ENCODE measurements at places on chromosomes 2 and 18.

DNA sequence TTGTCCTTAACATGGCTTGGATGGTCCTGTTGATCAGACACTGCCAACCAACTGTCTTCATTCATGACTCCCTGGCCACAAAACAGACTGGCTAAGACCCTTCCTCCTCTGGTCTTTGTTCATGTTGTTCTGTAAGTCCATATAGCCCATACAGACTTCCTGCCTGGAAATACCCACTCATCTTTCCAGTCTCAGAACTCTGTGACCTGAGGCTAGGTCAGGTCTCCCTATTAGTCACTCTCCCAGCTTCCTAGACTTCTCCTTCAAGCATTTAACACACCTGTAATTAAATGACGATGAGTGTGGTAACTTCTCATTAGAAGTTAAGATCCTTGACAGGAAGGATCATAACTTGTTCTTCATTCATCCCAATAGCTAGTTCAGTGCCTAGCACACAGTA, 56.3 kb downstream of the CCDC93 start:
- no peak for DNase-seq

DNA sequence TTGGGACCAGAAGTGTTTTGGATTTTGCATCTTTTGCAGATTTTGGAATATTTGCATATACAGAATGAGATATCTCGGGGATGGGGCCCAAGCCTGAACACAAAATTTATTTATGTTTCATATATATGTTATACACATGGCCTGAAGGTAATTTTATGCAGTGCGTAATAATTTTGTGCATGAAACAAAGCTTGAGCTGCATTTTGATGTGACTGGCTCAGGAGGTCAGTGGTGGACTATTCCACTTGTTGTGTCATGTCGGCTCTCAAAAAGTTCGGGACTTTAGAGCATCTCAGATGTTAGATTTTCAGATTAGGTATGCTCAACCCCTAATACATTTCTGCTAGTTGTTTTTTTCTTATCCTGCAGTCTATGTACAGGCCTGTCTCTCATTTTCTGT, 145.4 kb downstream of the FAM210A start:
- DNase-seq: no peak

DNA sequence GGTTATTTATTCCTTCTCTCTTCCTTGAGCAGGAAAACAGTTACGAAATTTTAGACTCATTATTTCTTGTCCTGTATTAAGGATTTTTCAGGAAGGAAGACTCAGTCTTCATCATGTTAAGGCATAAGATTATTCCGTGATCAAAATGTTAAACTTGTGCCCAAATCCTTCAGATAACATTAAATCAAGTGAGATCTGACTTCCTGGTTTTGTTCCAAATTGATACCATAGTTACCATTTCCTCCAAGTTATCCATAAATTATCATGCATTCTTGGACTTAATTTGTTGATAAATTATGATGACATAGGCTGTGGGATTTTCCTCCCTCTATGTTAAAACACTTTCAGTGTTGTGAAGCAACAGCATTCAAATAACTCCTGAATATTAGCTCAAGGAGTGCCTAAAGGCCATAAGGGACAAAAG, 31.9 kb downstream of the EFEMP1 start:
- DNase-seq: no peak

DNA sequence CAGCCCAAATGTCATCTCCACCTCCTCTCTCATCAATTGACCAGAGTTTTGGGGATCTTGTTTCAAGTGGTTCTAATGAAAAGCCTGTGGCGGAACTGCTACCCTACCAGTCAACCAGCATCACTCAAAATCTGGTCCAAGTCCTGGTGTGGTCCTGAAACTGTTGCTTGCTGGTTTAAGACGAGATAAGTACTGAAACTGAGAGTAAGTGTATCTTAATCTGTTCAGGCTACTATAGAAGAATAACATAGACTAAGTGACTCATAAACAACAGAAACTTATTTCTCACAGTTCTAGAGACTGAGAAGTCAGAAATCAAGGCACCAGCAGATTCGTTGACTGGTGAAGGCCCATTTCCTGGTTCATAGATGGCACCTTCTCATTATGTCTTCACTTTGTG, 879 bp upstream of the GALNT5 start:
- DNase-seq: no peak

GRCh38 chr2:117967977-117968718, 45.7 kb downstream of the CCDC93 start:
- DNase-seq: no peak

- no peak for DNase-seq
Observed at GRCh38 chr18:53789376-53790247, 434.9 kb downstream of the MBD2 start.

- no peak for DNase-seq
Observed at GRCh38 chr2:6445156-6445555, 420.6 kb downstream of the CMPK2 start.

GRCh38 chr2:166671801-166672200, 177.8 kb upstream of the SCN7A start:
- no peak for DNase-seq

GRCh38 chr2:240383099-240383758, 52.2 kb upstream of the GPC1 start:
- DNase-seq: no peak

GRCh38 chr2:60334610-60335009, 218.8 kb downstream of the BCL11A start:
- DNase-seq: no peak

DNA sequence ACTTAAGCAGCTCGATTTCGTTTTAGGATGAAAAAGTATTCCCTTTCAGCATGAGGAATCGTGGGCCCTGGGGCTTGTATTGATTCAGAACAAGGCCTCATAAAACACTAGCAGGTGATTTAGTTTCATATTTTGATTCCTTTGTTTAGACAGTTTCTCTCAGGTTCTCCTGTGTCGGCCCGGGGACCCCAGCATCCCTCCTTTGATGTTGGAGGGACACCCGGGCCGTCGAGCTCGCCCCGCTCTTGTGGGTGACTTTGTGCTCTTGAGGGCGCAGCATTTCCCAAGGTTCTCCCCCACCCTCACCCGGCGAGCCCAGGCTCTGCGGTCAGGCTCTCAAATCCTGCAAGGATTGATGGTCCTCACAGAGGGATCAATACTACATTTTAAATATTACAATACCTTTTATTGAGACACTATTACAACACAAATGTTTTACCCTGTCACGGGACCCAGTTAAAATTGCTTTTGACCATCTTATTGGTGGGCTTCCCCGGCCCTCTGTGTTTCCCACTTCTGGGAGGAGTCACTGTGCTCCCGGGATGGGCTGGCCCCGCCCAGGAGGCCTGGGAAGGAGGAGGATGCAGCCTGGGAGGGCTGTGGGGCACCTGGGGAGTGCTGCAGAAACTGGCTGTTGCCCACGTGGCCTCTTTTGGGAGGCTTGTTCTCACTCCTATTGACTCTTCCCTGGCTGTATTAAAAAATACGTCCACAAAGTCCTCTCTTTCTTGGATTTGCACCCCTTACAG, 222.6 kb downstream of the INSIG2 start:
- DNase-seq: no peak

DNA sequence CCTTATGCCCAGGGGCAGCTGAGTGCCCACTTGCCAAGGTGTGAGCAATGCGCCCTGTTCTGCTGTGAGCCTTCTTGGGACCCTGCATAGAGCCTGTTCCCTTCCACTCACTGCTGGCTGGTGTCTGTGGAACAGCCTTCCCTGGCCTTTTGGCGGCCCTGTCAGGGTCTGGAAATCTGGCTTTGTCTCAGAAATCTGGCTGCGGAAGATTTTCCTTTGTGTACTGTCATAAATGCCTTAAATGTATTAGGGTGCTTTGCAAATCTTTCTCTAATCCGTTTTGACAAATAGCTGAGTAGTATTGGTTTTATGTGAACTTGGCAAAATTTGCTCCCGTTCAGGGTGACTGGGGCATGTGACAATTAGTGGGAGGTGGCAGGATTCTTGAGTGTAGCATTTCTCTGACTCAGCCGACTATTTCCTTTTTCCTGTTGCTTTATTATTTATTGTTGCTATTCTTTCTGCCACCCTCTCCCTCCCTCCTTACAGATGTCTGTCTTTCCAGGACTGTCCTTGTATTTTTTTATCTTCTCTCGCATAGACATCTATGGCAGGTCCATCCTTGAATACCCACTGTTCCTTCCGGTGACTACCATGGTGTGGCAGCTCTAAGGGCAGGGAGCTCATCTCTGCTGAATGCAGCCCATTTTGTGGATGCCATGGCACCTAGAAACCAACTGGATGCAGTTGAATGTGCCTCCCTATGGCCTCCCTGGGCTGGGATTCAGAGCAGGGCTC, 41.8 kb downstream of the LDLRAD4 start:
- no peak for DNase-seq

DNA sequence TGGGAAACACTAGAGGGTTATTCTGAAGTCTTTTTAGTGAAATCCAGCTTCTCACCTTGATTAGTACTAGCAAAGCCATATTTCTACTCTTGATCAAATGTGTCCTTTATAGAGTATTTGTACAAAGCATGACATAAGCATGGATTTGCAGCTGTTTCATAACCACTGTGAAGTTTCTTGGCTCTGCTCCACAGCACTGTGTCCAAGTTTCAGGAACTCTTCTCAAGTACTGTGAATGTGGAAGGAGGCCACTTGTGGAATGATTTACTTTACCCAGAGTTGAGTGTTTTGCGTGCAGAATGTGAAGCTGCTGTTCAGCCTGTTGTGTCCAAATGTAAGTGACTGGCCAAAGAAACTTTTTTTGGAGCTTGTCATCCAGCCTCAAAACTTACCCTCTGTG, 16.2 kb upstream of the MAPRE2 start:
- DNase-seq: no peak

- DNase-seq: no peak
Observed at GRCh38 chr18:49247781-49248180, 212.7 kb downstream of the DYM start.

GRCh38 chr2:26764078-26764887, at the start of gene SLC35F6:
Gene SLC35F6 (plus strand): TSS chr2:26764284. CDS start chr2:26764350, 66 bp downstream.
- DNase-seq: peak; percentile 21

GRCh38 chr2:84537251-84537650, 21.0 kb downstream of the DNAH6 start:
- no peak for DNase-seq

DNA sequence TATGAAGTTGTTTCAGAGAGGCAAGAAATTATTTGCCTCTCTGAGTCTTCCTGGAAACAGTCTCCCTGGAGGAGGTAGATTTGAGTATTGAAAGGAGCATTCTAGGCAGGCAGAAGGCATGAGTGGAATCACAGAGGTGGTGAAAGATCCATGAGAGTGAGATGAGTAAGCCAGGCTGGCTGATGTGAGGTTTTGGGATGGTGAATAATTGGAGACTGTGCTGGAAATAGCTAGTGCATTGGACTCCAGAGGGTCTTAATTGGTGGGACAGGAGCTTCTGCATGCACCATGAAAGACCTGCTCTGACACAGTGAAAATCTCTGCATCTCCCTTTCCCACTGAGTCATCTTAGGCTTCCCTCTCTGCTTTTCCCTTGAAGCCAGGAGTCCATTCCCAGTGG, 46.3 kb downstream of the CDC42EP3 start:
- no peak for DNase-seq

GRCh38 chr2:101930847-101931246, 60.9 kb upstream of the IL1R2 start:
- no peak for DNase-seq

DNA sequence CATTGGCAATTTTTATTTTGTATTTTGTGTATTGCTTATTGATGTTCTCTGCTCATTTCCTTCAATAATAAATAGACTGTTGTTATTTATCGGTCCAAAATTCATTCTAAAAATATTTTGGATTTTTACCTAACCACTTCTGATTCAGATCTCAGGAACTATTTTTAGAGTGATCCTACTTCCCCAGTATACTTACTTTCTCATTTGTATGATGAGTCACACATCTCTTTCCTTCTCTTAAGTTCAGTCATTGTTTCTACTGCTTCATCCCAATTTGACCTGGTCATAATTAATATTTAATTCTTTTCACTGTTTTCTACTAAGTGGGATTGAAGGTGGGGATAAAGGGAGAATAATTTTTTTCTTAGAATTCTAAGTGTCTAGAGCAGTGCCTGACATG, 75.1 kb downstream of the AGPS start:
- no peak for DNase-seq

GRCh38 chr2:36818542-36818941, 122.0 kb downstream of the VIT start:
- DNase-seq: no peak

GRCh38 chr2:13601506-13601905, 884.8 kb downstream of the TRIB2 start:
- DNase-seq: no peak

DNA sequence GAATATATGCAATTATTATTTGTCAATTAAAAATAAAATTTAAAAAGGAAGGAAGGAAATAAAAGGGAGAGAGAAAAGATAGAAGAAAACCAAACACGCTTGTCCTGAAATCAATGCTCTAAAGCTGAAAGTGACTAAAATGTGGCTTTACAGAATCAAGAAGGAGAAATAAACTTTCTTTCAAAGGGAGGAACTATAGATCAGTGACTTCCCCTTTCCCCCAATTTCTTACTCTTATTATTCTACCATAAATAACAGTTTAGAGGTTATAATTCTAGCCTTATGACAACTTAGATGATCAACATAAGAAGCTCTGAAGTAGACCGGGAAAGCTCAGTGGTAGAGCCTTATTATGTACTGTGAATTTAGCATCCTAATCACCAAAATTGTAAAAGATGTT, 122.5 kb downstream of the ARHGAP15 start:
- no peak for DNase-seq

DNA sequence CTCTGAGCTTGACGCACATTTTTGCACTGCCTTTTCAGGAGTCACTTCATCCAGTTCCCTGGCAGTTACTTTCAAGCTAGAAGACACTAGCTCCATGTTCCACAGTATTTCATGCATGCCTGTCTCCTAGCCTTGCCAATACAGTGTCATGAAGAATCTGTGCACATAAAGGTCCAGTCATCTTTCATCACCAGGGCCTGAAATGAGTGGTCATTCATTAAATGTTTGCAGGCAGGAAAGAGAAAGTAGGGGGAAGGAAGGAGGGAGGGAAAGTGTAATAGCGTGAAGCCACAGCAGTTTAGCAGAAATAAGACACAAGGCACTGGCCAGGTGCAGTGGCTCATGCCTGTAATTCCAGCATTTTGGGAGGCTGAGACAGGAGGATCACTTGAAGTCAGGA, 92.4 kb upstream of the COPS8 start:
- no peak for DNase-seq

DNA sequence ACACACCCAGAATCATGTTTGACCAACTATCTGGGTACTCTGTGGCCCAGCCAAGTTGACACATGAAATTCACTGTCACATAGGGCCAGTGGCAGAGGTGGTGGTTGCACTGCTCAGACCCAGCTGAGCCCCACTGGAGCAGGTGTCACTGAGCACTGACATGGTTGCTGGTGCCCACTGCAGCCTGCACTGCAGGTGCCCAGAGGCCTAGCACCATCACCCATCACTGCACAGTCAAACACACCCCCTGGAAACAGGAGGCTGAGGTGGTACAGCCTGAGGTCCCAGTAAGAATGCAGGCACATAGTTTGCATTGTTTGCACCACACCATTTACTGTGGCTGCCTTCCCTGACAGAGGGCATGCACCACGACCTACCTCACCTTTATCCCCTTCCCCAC, 278.7 kb upstream of the MGAT5 start:
- no peak for DNase-seq

DNA sequence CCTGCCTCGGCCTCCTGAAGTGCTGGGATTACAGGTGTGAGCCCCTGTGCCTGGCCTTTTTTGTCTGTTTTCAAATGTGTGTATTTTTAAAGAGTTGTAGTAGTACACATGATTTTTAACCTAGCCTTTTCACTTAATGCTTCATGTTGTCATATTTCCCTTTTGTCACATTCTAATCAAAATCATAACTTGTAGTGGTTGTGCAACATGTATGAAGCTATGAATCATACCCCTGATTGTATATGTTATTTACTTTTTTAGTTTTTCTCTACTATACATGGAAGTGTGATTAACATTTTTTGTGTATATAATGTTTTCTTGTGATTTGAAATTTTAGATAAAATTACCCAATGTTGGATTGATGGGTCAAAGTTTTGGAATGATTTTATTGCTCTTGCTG, 8.5 kb downstream of the GEN1 start:
- DNase-seq: no peak
